Cerebellar nuclear complex (tissue), 1 donor: ENCODE measurements at places on chromosomes 3 and 15.

DNA sequence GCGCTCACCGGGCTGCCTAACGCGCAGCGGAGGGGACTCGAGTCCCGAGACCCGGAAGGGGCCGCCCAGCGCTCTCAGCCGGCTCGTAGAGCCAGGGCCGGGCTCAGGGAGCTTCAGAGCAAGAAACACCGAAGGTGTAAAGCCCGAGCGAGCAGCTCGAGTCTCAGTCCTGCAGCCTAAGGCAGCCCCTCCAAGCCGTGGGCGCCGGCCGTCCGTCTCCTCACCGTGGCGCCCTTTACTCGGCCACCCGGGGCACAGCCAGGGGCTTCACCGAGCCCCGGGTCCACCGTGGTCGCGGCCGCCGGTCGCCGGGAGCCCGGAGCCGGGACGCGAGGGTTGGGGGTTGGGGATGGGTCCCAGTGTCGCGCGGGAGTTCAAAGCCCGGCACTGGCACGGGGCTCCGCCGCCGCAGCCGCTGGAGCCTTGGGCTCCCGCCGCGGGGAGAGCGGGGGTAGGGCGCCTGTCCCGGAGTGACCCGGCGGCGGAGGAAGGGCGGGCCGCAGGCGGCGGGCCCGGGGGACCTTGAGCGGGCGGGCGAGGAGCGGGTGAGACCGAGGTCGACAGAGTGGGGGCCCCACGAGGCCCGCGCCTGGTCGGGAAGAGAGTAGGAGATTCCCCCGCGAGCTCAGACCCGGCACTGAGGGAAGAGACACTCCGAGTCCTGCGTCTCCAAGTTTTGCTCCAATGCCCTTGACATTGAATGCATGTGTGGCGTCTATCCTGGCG lies 26.9 kb upstream of the THRB start:
- no peak for DNase-seq

DNA sequence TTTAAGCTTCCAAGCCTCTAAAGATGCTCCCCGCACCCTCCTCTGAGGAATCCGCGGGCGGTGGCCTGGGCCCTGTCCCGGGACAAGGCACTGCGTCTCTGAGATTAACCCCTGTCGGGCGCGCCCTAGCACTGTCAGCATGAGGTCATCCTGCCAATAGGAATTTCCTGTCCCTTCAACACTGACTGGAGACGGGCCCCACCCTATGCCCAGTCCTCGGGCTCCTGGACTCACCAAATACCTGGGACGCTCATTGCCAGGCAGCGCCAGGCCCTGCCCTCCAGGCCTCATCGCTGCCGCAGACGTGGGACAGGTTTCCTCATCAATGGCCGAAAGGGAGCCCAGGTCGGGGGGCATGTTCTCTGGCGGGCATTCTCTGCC lies 67.6 kb upstream of the SH3GL3 start:
- DNase-seq: no peak

- DNase-seq: no peak
Measured at GRCh38 chr3:195198426-195199346, 72.3 kb downstream of the XXYLT1 start.

- no peak for DNase-seq
Measured at GRCh38 chr15:72562386-72562785, 88.3 kb downstream of the ARIH1 start.

GRCh38 chr3:126305427-126305826 lies 51.8 kb downstream of the KLF15 start:
- no peak for DNase-seq

DNA sequence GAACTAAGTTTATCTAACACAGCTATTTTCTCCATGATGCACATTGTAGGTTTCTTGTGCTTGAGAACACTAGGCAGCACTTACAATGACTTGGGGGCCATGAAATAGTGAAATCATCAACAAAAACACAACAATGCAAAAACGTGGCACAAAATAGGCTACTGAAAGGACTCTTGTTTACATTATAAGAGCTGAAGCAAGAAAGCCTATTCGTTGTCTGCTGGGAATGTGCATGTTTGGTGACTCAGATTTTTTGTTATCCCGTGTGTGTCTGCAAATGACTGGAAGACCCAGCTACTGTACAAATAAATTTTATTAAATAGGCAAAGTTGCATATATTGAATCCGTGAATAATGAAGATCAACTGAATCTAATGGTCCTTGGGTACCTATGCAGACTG lies 85.0 kb downstream of the TCF12 start:
- no peak for DNase-seq

GRCh38 chr3:134666466-134666865 lies 15.6 kb upstream of the KY start:
- no peak for DNase-seq

- DNase-seq: no peak
Measured at GRCh38 chr15:70240820-70241430, 143.2 kb upstream of the TLE3 start.

DNA sequence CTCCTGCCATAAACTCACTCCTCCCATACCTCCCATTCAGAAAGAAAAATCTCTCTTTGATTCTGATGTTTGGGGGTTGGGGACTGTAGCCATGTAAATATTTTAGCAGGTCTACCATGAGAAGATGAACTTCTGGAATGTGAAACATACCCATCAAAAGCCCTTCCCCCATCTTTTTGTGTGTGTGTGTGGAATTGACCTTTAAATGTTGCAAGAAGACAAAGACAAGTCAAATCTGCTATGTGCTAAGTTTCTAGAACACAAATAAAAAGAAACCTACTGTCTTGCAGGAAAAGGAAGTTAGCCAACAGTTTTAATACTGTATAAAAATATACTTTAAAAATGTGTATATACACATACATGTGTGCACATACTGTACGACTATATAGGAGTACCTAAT lies 29.7 kb upstream of the USP50 start:
- no peak for DNase-seq
